Hematopoietic multipotent progenitor cell treated with erythropoietin and hydrocortisone succinate and interleukin-3 and kit ligand, for 6 days (in vitro differentiated cells): ENCODE measurements at places on chromosomes 1 and 21.

DNA sequence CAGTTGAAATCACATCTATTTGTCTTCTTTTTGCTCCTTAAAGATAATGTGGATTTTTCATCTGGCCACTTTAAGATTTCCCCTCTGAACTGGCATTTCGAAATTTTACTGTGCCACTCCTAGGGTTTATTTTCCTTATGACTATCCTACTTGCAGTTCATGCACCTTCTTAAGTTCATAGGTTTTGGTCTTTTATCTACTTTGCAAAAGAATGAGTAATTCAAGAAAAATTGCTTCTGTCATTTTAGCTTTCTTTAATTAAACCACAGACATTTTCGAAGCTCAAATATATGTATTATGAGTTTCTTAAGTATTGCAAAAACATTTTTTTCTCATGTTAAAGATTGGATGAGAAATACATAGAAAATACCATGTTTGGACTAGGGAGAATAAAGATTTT is 1244.8 kb upstream of the TMPRSS15 start:
- DNase-seq = no peak

- DNase-seq = no peak
Observed at GRCh38 chr1:115877511-115877910, 36.6 kb upstream of the NHLH2 start.

DNA sequence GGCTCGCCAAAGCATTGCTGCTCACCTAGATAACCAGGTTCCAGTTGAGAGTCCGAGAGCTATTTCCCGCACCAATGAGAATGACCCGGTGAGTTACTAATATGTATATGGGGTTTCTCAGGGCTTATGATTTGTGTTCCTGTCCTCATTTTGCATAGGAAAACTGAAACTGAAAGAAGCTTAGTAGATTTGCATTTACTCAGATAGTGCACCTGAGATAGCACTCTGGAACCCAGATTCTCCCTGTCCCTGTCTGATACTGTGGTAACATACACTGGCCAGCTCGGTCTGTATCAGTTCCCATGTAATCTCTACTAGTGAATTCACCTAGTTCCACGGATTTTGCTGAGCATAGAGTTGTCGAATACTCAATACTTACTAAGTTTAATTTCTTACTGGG is 28.1 kb downstream of the DAP3 start:
- no peak for DNase-seq

- peak; percentile 66 for DNase-seq
Observed at GRCh38 chr1:32892368-32893197, 6.3 kb downstream of the HPCA start.

- peak; percentile 70 for DNase-seq
Observed at GRCh38 chr1:21687081-21687529, 17.9 kb upstream of the RAP1GAP start.

DNA sequence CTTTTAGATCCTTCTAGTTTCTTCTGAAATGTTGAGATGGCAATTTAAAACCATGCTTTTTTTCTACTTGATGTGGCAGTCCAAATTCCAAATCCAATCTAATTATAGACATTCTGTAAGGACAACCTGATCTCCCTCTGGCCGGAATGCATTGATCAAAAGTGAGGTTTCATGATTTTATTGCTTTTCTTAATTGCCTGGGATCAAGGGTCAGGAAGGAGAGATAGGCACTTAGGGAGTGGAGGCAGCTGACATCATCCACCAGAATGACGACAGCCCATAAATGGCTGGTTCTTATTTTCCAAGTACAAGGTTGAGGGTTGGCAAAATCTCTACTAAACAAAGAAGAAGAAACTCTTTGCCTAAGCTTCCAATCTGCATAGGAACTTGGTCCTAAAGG is 46.4 kb upstream of the SCCPDH start:
- DNase-seq = no peak

DNA sequence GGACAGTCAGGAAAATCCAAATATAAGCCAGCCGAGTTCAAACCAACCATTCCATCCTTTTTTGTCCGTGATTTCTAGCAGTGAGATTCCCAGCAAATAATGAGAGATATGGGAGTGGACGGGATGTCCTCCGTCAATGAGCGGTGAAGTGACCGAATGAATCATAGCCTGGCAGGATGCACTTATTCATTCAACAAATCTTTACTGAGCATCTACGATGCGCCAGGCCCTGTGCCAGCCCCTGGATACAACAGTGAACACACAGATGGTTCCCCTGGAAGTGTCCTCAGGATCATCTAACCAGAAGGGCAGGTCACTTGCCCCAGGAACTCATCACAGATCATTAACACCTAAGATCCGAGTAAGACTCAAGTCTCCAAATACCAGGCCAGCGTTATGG is 8.2 kb upstream of the PLEKHA6 start:
- DNase-seq = no peak

GRCh38 chr1:155650231-155650757 is 38.3 kb downstream of the YY1AP1 start:
- DNase-seq = no peak

DNA sequence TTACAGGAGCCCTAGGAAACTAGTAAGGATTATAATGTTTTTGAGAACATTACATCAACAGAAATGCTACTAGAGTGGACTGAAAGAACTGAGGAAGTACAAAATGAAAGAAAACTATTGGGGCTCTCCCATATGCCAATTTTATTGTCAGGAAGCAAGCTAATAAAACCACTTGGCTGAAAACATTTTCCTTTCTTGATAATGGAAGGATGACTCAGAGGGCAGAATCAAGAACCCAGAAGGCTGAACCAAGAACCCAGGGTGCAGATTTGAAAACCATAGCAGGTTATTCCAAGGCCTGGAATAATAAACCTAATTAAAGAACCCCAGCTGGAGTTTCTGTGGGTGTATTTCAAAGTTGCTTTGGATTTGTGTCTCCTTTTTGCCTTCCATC is 70.7 kb downstream of the RPE65 start:
- DNase-seq = no peak

DNA sequence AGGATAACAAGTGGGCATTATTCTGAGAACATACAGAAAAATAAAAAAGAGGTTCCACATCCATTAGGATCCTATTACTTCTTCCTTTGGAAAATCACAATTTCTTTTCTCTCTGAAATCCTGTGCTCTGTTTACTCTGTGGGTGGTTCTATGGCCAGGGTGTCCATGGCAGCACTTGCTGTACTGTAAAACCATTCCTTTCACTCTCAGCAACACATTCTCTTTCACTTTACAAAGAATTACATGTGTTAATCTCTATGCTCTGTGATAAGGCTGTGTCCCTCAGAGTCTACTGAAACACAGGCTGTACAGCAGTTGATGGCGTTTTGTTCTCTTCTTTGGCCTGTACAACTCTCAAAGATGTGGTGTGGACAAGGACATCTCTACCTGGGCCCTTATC is 524.1 kb downstream of the PTBP2 start:
- no peak for DNase-seq

- no peak for DNase-seq
Observed at GRCh38 chr1:11690397-11691301, 861 bp upstream of the DRAXIN start.

DNA sequence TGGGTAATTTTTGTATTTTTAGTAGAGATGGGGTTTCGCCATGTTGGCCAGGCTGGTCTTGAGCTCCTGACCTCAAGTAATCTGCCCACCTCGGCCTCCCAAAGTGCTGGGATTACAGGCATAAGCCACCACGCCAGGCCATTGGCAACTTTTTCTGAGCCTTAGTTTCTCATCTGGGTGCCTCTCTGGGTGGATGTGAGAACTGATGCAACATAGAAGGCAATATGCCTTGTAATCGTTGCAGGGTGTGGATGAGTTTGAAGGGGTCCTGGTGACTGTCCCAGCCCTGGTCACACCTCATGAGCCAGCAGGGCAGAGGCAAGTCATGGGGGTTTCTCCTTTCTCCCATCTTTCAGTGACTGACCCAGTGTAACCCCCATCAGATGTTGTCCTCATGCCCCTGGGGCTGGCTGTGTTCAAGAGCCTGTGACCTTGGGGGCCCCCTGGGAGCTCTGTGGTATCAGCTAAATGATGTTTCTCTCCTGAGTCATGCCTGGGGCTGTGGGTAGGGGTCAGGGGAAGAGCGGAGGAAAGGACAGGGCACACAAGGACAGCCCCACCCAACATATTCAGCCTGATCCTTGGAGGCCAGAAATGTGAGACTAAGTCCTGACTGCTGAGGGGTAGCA is 3.6 kb downstream of the COL9A2 start:
- no peak for DNase-seq

GRCh38 chr1:207917080-207917479 is 6.2 kb upstream of the CD34 start:
- peak; percentile 75 for DNase-seq

GRCh38 chr21:42188663-42189062 is 30.3 kb upstream of the ABCG1 start:
- no peak for DNase-seq

- no peak for DNase-seq
Observed at GRCh38 chr1:53728702-53729455, 10.1 kb downstream of the GLIS1 start.

GRCh38 chr1:211843507-211844298 is 13.1 kb upstream of the LPGAT1 start:
- DNase-seq = peak; percentile 35

DNA sequence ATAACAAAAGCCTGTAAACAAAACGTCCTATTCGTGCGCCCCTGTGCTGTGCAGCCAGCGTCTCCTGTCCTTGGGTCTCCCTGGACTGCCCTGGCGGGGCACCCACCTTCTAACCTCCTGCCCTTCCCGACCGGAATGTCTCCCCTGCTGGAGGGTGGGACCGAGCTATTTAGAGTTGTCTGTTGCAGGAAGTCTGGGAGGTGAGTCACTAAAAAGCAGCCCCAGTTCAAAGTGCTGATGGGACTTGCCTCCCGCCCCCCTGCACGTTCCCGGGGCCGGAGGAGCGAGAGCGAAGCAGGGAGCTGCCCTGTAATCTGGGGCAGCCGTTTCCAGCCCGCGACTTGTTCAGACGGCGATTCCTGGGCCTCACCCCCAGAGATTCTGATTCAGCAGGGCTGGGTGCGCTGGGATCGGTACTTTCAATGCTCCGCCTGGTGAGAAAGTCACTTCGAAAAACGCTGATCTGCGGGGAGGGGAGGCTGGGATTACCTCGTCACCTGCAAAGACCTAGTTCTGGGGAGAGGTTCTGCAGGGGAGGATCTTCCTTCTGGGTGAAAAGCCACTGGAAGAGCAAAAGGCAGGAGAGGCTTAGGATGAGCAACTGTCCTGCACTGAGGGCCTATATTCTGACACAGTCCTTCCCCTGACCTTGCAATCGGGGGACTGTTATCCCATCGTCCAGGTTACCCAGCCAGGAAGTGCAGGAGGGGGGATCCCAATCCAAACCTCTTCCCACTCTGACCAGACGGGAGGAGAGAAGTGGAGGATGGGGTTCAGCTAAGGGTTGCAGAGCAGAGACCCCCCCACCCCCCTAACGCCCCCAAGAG is 1.2 kb upstream of the DHRS3 start:
- peak; percentile 64 for DNase-seq
